ENCODE measurements at places on chromosomes 3 and 15. TPM values are rescaled to one million over a fixed set of nuclear protein-coding genes. Genes with fewer than 3 reads are reported as not detected.

CNBP gene
- total RNA-seq, result 398 TPM

PRR20G gene
- total RNA-seq, result not detected

DNA sequence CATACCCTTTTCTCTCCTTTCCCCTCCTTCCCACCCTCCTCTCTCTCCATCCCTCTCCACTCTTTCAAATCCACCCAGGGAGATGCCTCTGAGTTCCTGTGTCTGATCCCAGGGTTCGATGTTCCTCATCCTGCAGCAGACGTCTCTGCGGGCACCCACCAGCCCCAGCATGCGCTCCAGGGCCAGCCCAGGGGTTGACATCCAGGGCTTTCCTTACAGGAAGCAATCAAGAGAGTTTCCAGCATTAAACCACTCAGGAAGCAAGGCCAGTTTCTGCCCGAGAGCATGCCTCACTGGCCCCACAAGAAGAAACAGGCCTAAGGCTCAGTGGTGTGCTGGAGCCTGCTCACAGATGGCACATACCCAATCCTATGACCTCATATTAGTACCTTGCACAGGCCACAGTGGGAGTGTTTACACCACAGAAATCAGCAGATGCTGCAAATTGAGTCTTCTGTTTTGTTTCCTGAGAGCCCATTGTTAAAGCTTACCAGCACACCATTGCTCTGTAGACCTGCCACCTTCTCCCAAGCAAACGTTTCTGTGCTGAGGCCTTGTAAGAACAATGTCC lies 13.2 kb downstream of the SLC6A1 start:
- DNase-seq, result no peak

DNA sequence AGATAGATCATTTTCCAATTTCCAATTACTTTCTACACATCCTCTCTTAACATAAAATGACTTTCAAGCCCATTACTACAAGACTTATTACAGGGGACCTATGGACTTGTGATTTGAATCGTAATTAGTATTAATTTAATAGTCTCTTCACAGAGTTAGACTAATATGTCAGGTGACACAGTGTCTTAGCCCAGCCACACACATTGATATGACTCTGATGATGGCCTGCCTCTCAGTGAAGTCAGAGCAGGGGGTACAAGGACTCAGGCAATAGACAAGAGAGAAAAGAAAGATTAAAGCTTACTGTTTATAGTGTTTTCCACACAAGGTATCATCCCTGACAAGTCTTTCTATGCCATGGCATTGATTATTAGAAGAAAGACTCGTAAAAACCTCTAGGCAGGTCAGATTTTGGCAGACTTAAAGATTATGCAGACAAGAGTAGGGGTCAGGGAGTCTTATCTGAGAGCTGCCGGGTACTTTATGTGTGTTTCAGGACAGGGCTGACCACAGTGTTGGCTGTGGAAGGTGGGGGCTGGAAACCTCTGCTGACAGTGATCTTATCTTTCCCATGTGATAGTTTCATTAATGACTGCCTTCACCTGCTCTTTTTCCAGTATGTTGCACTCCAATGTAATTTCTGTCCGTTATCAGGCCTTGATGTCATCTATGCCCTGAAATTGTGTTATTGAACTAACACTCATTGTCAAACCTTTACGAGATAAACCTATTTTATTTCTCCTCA lies 50.1 kb downstream of the B3GALNT1 start:
- no peak for DNase-seq
